ENCODE measurements at places on chromosomes 6 and 20.

- no peak for DNase-seq
These were observed 24.6 kb downstream of the FOXO3 start for GRCh38 chr6:108585359-108585758.

GRCh38 chr6:45491048-45491735 lies 113.5 kb upstream of the SUPT3H start:
- no peak for DNase-seq

GRCh38 chr6:47007657-47008396 lies 34.3 kb downstream of the ADGRF1 start:
- DNase-seq, result no peak

DNA sequence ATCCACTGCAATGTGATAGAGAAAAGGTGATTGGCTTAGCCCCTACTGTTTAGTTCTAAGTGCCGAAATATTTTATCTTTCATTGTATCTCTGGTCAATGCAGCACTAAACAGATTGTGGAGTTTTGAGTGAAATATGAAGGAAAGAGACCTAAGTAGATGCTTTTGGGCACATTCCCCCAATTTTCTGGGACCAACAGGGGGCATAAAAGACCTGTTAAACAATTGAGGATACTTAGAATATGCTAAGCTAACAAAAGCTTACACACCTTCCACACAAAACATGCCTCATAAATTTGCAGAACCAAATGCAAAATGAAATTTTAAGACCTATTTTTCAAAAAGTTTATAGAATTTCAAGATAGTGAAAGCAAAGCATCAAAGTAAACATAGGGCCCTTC lies 746.9 kb downstream of the TBC1D32 start:
- DNase-seq, result no peak

GRCh38 chr6:88704980-88705379 lies 258.4 kb downstream of the RNGTT start:
- no peak for DNase-seq

DNA sequence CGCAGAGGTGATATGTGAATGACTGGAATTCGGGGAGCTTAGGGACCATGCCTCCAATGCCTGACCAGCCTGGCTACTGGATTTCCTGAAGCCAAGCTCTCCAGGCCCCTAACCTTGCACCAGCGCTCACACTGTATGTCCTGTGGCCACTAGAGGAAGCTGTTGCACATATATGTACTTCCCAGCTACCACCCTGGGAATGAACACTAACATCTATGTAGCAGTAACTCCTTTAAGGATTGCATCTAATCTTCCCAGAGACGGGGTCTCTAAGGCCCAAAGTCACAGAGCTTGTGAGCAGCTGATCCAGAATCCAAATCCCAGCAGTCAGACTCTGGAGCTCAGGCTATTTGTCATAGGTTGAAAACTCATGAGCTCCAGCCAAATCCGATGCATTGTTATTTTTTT lies 20.4 kb upstream of the BPIFB1 start:
- peak; percentile 88 for DNase-seq

DNA sequence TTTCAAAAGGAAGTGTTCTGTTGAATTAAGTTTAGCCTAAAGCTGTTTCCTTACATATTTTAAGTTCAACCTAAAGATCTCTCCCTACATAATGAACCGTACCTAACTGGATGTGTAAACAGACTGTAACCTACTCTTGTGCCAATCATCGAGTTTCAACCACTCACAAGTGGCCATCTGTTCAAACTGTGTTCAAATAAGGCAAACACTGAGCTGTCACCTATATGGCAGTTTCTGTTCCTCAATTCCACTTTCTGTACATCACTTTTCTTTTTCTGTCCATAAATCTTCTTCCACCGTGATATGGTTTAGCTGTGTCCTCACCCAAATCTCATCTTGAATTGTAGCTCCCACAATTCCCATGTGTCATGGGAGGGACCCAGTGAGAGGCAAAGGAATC lies 428.6 kb downstream of the HACE1 start:
- DNase-seq, result no peak

DNA sequence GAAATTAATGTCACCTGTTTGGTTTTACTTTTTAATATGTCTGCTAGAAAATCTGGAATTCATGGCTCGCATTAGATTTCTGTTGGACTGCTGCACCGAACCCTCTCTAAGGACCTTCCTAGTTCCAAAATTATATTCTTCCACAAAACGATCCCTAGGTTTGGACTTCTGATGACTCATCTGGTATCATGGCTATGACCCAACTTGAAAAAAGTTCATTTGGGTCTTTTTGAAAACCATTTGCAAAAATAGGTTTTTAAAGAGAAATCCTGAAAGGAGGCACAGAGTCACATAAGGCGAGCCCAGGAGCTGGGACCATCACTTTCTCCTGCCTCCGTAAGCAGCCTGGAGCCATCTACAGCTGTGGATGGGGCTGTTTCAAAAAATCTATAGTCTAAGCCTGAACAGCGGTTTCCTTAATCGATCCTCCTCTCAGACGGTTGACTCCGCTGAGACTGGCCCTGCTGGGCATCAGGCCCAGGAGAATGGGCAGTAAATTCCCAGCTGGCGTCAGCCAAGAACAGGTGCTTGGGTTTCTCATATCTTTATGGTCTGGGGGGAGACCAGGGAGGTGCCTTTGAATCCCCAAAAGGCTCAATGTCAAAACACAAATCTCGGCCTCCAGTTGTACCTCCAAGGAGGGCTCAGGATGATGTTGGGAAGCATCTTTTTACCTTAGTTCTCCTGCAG lies 44.6 kb downstream of the SLC24A3 start:
- no peak for DNase-seq

DNA sequence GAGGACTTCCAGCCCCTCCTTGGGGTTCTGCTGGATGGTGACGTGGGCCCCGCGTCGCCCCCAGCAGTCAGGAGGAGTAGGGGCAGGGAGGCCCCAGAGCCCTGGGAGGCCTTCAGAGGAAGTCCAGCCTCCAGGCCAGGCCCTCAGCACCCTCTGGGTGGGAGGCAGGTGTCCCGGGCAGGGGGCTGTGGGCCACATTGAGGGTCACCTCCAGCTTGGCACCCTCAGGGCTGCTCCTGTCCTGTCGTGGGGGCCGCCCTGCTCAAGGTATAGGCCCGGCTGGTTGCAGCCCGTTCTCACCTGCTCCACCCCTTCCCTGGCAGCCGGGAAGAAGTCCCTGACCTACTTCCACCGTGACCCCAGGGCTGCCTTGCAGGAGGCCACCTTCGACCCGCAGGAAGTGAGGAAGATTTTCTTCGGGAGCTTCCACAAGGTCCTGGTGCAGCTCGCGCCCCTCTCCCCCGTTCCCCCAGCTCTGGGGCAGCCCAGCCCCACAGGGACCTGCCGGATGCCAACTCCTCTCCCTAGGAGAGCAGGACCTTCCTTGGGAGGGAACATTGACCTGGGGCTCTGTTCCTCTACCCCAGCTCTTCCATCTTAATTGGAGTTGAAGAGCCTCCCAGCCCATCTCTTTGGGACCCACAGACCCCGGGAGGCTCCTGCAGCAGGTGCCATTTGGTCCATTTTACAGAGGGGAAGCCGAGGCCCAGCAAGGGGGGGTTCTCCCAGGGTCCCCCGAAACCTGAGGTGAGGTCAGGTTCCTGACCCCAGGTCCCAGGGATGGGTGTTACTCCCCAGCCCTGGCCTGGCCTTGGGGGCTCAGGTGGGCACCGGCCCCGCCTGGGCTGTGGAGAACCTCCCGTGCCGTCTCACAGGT lies 26.4 kb downstream of the COL20A1 start:
- DNase-seq, result no peak

DNA sequence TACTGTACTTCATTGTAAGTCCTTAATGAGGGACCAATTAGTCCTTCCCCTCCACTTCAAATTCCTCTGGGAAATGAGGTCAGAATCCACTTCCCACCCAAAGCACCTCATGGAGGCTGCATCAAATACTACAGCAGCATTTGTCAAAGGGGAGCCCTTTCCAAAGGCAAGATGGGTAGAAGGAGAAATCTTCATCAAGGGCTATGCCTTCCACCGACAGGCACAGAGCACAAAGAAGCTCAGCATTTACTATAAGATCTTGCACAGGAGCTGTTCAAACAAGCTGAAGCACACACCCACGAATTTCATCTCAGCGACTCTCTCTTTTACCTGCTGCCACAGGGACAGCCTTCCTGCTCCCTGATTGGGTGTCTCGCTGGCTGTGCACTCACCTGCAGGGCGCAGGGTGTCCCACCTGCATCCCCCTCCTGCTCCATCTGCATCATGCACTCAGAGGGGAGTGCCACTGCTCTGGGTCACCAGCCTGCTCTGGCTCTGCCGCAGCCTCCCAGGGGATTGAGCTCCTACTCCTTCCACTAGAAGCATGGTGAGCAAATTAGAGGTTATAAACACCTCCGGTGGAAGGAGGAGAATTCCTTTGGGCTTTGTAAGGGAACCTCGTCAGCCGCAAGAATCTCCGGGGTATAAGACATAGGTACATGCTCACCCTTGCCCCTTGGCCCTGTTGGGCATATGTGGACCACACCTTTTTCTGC lies 164.5 kb downstream of the ATXN1 start:
- DNase-seq, result no peak

- DNase-seq, result no peak
These were observed 25.5 kb downstream of the C6orf15 start for GRCh38 chr6:31086788-31087440.

- DNase-seq, result no peak
These were observed 3.7 kb downstream of the IBTK start for GRCh38 chr6:82243884-82244283.

DNA sequence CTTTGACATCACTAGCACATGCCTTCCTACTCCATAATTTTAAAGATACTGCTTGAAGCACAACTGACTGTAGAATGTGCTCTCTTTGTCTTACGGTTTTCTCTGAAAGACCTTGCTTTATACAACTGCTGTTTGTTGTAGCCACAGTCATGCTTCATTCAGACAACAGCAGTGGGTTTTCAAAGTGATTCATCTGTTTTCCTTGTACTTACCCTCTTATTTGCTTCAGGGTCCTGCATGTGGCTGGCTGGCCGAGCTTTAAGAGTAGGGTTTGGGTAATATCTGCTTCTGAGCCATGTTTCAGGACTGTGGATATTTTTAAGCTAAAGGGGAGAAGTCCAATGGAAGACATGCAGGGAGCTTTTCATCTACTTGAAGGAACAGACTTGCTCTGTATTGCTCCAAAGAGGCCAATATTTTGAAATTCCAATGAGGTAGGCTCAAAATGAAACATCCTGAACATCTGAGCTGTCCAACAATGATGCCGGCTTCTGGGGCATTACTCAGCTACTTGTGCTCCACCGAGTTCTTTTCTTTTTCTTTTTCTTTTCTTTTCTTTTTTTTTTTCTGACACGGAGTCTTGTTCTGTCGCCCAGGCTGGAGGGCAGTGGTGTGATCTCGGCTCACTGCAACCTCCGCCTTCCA lies 160.2 kb upstream of the SGK1 start:
- no peak for DNase-seq

DNA sequence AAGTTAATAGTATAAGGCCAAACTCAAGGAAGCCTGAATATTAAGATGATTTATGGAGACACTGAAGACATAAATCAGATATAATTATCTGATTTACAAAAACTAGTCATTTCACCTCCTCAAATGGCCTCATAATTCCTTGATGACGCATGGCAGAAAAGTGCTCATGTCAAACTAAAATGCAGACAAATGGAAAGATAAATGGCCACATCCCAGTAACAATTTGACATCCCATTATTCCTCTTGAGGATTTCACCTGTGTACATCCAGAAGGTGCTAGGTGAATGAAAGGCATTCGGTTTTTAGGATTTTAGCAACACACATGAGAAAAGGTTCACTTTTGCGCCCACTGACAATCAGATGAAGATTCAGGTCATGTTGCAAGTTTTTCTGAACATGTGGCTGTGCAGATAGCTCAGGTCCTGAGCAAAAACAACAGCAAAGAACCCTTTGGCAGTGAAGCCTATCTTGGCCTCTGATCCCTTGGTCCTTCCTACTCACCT lies 24.2 kb downstream of the SGK1 start:
- DNase-seq, result no peak

DNA sequence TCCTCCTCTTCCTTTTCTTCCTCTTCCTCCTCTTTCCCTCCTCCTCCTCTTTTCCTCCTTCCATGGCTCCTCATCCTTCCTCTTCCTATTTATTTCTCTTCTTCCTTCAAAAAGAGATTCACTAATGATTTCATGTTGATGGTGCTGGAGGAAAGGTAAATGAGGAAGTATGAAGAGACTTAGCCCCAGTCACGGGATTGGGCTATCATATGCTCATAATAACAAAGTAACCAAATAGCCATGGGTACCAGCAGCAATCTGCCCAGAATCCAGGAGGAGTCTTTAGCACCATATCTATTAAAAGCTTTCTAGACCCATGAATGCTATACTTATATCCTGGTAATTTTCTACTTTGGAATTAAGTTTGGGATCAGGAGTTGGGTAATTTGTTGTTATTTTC lies 910.9 kb upstream of the MAP3K7 start:
- DNase-seq, result no peak

DNA sequence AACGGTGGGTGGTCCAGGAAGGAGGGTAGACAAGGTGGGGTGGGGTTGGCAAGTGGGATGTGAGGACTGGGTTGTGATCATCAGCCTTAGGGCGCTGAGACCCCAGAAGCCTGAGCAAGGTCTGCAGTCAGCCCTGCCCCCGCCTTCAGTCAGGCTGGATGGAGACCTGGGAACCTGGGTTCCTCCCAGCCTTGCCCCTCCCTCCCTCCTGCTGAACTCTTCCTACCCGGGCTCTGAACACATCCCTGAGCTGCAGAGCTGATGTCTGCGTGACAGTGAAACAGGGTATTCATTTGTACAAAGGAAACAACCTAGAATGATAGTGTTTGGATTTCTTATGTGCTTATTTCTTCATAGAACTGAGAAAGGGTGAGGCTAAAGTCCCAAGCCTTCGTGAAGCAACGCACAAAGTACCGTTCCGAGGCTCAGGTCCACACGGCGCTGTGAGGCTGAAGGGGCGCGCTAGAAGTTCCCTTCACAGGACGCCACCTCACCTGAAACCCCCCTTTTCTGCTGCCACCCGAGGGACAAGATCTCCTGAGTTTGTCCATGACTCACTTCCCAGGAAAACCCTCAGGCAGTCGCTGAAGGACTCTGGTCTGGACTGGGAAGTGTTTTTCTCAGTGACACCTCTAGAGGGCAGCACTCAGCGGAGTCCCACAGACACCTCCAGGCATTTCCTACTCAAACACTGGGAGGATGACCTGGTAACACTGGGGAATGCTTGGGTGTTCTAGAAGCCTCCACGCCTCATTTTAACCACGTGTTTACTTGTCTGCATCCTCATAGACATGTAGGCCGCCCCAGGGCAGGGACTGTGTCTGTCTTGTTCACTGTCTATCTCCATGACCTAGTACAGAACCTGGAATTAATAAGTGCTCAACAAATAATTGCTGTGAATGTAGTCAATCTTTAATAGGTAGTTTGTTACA lies 1.2 kb downstream of the GSTA5 start:
- peak; percentile 52 for DNase-seq

DNA sequence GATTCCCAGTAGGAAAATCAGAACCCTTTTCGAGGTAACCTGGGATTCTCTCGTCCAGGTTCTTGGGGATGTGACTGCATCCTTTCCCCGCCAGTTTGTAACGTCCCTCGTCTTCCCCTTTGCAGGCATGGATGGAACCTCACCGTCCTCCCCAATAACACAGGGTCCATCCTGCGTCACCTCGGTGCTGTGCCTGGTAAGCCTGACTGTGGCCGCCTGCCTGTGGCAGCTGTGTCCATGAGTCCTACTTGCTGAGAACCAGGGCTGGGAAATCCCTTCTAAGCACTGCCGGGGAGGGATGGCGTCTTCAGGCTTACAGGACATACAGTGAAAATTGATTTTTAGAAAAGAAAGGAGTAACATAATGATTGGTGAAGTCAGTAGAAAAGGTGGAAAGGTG lies 155.6 kb downstream of the DTNBP1 start:
- no peak for DNase-seq

Data from NCI-H524 (cell line).